ENCODE measurements at places on chromosomes 2 and 18. TPM values are rescaled to one million over a fixed set of nuclear protein-coding genes. Genes with fewer than 3 reads are reported as not detected.

DNA sequence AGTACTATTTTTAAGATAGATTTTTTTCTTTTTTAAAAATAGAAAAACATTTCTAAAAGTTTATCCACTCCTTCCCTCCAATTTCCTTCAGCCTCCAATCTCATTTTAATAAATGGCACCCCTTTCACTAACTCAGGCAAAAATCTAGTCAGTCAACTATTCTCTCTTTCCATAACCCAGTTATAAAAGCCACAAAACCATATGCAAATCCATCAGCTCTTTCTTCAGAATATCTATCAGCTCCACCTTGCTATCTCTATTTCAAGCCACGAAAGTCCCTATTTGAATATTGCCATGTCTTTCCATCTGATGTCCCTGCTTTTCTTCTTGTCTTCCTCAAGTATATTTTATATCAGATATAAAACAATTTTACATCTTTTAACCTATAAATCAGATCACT is 397.1 kb downstream of the ERBB4 start:
- no peaks in the 10 kb centered on the region for H3K27me3 ChIP-seq
- no peak overlapping the region for H3K27ac ChIP-seq
- DNase-seq = no peak
- no peaks in the 10 kb centered on the region for H3K4me1 ChIP-seq
- H3K4me3 ChIP-seq = no peak overlapping the region

DNA sequence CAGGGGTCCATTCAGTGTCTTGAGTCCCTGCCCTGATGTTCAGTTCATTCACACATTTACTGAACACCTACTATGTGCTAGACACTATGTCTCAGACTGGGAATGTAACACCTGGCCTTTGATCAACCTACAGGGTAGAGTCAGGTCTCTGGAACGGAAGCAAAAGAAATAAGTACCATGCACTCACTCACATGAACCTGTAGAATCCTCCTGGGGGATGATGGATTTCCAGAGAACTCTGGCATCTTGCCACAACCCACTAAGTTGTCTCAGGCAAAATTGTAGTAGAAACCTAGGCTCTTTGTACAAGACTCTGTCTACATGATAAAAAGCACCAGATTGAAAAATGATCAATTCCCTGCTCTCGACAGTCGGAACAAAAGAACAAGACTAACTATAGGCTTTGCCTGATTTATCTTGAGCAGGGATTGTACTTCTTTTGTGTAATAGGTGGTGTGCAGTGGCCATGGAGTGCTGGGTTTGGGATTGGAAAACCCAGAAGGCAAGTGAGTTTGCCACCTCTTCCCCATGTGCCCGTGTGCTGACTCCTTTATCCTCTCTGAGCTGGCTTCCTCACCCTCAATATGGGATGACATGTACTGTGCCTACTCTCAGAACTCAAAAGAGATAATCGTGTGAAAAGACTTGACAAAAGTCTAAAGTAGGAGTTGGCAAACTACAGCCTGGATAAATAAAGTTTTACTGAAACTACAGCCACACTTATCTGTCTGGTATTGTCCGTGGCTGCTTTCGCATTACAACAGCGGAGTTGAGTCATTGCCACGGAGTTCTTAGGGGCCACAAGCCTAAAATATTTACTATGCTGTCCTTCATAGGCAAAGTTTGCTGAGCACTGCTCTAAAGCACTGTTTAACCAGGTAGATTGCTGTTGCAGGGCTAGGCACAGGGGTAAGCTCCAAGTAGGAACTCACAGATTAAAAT is 4.4 kb downstream of the CAPN14 start:
- no peaks in the 10 kb centered on the region for H3K4me1 ChIP-seq
- no peak overlapping the region for H3K4me3 ChIP-seq
- H3K27me3 ChIP-seq = no peaks in the 10 kb centered on the region
- no peaks in the 10 kb centered on the region for H3K36me3 ChIP-seq
- DNase-seq = no peak
- H3K27ac ChIP-seq = no peak overlapping the region

Gene ANKRD53
- total RNA-seq = 1.1 TPM

Gene POTEJ
- not detected for total RNA-seq

DNA sequence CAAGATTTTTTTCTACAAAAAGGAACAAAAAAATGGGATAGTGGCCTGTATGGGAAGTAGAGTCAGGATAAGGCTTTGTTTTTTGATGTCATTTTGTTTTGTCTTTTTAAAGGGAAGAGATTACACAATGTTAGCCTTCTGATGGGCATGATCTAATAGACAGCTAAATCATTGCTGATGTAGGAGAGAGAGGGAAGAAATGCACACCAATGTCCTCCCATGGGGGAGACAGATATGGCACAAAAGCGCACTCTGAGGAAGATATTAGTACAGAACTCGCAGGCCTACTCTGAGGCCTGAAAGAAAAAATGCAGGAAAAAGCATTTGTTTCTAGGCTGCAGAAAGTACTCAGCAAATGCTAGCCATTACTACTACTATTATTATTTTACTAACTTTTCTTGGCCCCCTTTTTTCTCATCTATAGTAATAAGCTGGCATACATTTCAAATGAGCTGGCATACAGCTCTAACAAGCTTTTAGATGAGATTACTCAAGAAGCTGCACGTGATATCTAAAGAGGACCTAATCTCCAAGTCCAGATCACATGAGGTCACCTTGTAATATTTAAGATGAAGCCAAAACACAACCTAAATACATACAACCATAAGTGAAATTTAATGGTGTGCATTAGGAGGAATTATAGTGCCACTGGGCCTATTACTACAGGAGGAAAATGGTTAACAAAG is 269.4 kb upstream of the TANK start:
- no peaks in the 10 kb centered on the region for H3K27me3 ChIP-seq
- H3K27ac ChIP-seq = no peak overlapping the region
- no peaks in the 10 kb centered on the region for H3K4me1 ChIP-seq
- DNase-seq = no peak

- DNase-seq = no peak
- no peak overlapping the region for H3K4me3 ChIP-seq
- no peaks in the 10 kb centered on the region for H3K36me3 ChIP-seq
- H3K4me1 ChIP-seq = peaks cover 13% of the 10 kb centered on the region
- H3K27me3 ChIP-seq = no peaks in the 10 kb centered on the region
- no peak overlapping the region for H3K27ac ChIP-seq
These were observed 134.1 kb upstream of the CXCR4 start for GRCh38 chr2:136251885-136252585.

Gene GREB1L
- total RNA-seq = 0.74 TPM

DNA sequence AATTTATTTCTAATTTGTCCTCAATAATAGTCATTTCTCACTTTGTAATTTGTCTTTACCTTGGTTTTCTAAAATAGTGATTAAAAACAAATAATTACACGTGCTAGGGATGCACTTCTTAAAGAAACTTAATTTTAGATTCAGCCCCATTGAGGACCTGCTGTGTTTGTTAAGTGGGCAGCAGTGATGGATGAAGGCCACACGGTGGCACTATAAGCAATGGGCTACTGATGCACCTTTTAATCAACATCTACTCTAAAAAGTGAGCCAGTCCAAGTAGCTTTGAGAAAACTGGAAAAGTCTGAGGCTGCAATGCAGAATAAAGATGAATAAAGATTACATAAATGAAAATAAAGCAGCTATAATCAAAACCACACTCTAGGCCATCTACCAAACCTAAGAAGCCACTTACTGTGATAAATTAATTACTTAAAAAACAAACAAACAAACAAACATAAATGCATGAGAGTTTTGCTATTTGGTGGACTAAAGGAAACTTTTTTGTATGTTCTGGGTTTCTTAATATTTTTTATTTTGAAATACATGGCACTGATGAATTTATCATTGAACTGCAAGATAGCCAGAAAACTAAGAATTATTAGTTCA is 89.3 kb downstream of the PDE11A start:
- no peak for DNase-seq
- H3K27ac ChIP-seq = no peak overlapping the region
- no peak overlapping the region for H3K4me3 ChIP-seq
- no peaks in the 10 kb centered on the region for H3K4me1 ChIP-seq
- no peaks in the 10 kb centered on the region for H3K36me3 ChIP-seq
- no peaks in the 10 kb centered on the region for H3K27me3 ChIP-seq

Gene FBXO36
- total RNA-seq = 3.3 TPM

Gene CYS1
- 2.6 TPM for total RNA-seq

DNA sequence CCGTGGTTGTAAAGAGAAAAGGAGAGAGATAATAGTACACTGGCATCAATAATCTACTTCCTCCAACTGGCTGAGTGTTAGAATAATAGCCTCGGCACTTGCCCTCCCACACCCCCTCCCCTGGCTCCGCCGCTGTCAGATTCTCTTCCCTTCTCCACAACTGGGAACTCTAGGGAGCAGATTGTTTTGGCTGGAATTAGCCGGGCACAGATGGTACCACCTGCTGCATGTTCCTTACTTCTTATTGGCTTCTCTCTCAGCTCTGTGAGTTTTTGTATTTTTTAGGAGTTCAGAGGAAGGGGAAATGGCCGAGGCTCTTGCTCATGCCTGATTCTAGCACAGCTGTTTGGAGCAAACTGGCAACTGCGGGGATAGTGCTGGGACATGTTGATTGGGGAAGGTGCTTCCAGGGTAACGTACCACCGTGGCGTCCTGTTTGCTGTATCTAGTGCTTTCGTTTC is 140.0 kb downstream of the ZEB2 start:
- H3K4me1 ChIP-seq = peaks cover 28% of the 10 kb centered on the region
- peak overlapping the region; percentile 20 for H3K4me3 ChIP-seq
- H3K27ac ChIP-seq = peak overlapping the region; percentile 51
- no peaks in the 10 kb centered on the region for H3K27me3 ChIP-seq
- peak; percentile 49 for DNase-seq

DNA sequence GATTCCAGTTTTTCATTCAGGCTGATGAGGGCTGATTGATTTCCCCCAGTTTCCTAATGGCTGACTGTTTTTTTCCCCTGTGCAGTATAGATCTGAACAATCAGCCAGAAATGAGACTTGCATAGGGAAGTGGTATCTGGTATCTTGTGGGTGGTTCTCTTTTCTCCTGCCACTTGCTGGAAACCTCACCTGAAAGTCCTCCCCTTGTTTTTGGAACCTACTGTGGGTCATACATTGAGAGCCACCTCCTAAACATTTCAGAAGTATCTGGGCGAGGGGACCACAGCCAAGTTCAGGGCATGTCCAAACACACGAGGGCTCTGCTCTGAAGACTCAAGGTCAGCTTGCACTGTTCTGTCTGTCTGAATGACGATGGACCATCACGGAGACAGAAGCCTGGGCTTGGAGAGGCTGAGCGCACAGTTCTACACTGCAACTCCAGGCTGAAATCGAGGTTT is 19.3 kb downstream of the ALPK2 start:
- H3K36me3 ChIP-seq = no peaks in the 10 kb centered on the region
- no peak for DNase-seq
- H3K4me3 ChIP-seq = no peak overlapping the region
- no peaks in the 10 kb centered on the region for H3K4me1 ChIP-seq
- H3K27me3 ChIP-seq = no peaks in the 10 kb centered on the region
- H3K27ac ChIP-seq = no peak overlapping the region

Measured in lower lobe of right lung (tissue), 2 donors.